ENCODE measurements at places on chromosomes 6 and 20.
A peak's percentile ranks its signal among the peaks of the same experiment; 100 is the strongest.

- no peak for DNase-seq
These were observed 24.0 kb upstream of the SERINC1 start for GRCh38 chr6:122495612-122496011.

DNA sequence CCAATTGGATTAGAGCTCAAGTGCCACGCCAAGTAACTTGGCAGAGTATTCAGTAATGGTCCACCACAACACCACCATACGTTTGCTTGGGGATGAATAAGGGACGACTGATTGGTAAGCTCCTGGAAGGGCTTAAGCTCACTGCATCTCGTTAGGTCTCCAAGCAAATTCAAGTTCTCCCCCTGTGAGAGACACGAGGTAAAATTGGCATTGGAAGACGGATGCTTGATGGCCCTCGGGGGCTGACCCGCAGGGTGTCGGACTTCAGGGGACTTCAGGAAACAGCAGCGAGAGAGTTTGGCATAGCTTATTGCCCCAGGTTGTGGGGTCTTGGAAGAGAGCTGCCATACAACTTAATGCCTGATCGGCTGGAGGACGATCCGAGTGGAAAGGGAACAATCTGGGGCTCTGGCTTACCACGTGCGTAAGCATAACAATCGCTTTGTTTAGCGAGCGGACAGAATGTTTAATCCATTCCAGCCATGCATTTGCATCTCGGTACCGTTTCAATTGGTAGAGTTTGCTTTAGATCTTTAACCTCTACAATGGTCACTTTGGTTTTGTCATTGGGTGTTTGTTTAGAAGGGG, 4.8 kb upstream of the ZNFX1 start:
- no peak for DNase-seq

GRCh38 chr6:159761129-159761872, 544 bp upstream of the ACAT2 start:
- DNase-seq = no peak

GRCh38 chr20:5073660-5074231, 46.0 kb downstream of the PCNA start:
- DNase-seq = no peak

GRCh38 chr6:15530411-15530810, 132.4 kb downstream of the DTNBP1 start:
- no peak for DNase-seq

DNA sequence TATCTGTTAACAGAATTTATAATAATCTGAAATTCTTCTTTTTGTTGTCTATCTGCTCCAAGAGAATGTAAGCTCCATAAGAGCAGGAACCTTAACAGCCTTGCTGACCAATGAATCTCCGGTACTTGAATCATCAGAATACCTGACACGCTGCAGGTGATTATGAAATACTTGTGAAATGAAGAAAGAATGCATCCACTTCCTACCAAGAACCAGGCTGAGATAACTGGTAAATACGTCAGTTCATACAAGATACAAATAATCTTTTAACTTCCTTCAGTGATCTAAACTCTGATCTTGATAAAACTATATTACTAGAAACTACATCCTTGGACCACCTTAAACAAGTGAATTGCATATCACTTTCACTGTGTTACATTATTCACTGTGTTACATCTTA, 116.2 kb downstream of the MAP3K5 start:
- no peak for DNase-seq

- no peak for DNase-seq
These were observed 208.1 kb downstream of the OGFRL1 start for GRCh38 chr6:71496722-71497033.

DNA sequence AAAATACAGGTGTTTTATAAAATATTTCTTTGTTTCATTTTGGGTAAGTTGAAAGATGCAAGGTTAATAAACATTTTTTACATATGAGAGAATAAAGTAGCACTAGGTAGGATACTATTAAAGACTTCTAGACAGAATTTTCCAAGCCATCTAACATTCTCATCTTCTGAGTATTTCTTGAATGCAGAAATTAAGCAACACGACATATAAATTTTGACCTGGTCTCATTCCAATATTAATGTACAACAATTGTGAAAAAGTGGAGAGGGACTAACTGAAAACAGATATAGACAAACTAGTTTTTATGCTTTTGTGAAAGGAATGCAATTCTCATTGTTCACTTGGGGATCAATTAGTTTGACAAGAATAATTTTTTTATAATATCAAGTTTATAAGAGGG, 11.5 kb upstream of the FOXO3 start:
- no peak for DNase-seq

GRCh38 chr6:53862662-53863462, 68.1 kb downstream of the LRRC1 start:
- peak; percentile 55 for DNase-seq

GRCh38 chr6:53424976-53425718, 76.4 kb upstream of the ELOVL5 start:
- DNase-seq = no peak

DNA sequence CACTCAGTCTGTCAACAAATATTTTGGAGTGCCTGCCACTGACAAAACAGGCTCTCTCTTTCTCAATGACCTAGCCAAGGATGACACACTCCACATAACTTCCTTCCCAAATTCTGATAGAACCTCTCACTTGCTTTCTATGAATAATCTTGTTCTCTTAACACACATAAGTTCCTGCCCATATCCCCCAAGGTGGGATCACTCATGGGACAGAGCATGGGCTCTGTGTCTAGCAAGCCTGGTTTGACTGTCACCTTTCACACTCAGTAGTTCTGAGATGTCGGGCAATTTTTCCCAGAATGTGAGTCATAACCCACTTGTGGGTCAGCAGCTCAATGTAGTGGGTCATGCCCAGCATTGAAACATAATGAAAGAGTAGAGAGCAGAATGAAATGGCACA, 78.1 kb downstream of the LRFN2 start:
- no peak for DNase-seq

DNA sequence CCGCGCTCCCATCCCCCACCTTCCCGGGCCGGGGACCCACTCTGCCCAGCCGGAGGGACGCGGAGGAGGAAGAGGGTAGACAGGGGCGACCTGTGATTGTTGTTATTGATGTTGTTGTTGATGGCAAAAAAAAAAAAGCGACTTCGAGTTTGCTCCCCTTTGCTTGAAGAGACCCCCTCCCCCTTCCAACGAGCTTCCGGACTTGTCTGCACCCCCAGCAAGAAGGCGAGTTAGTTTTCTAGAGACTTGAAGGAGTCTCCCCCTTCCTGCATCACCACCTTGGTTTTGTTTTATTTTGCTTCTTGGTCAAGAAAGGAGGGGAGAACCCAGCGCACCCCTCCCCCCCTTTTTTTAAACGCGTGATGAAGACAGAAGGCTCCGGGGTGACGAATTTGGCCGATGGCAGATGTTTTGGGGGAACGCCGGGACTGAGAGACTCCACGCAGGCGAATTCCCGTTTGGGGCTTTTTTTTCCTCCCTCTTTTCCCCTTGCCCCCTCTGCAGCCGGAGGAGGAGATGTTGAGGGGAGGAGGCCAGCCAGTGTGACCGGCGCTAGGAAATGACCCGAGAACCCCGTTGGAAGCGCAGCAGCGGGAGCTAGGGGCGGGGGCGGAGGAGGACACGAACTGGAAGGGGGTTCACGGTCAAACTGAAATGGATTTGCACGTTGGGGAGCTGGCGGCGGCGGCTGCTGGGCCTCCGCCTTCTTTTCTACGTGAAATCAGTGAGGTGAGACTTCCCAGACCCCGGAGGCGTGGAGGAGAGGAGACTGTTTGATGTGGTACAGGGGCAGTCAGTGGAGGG, 2.8 kb downstream of the SOX4 start:
- no peak for DNase-seq

DNA sequence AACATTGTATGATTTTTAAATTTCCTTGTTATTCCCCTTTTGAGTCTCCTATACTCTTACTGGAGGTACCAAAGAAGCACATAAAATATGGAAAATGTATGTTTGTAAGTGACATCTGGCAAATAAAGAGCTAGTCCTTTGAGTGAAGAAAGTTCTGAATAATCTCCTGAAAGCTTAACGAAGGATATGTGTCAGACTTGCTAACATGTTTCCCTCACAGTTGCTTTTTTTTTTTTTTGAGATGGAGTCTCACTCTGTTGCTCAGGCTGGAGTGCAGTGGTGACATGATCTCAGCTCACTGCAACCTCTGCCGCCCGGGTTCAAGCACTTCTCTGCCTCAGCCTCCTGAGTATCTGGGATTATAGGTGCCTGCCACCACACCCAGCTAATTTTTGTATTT, 63.6 kb downstream of the STK4 start:
- DNase-seq = no peak

GRCh38 chr6:35496036-35496840, 641 bp downstream of the TEAD3 start:
- DNase-seq = no peak

DNA sequence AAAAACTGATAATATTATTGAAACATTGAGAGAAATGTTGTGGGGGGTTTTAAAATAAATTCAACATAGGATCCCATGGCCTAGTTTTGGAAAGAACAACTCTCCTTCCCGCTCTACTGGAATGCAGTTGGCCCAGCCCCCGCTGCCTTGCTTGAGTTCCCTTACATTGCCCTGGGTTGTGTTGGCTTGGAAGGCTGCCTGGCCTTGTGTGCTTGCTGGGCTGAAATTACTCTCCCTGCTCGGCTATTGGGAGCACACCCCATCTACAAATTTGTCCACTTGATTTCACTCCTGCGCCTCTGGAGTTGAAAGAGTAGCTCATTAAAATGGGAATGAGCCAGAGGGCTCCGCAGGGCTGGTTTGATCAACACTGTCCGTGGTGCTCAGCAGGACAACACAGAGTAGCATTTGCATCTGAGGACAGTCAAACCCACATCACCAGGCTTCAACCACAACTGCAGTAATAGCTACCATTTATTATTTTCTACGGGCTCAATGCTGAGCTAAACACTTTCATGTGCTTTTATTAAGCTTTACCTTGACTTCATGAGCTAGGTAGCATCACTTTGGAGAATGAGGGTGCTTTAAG, 35.2 kb downstream of the DOK5 start:
- DNase-seq = no peak

GRCh38 chr6:91415031-91415605, 828.2 kb upstream of the MAP3K7 start:
- DNase-seq = no peak

DNA sequence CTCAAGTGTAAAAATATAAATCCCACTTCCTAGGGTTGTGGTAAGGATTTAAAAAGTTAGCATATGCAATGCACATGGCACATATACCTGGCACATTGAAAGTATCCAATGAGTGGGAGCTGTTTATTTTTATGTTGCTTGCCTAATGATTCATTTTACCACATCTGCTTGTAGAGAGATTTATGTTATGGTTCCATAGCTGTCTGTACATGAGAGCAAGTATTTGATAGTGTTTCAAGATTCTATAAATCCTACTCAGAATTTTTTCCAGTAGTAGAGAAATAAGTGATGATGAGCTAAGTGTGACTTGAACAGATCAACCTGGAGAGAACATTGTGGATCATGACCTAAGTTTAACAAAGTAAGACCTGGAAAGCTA, 125.3 kb upstream of the SPTLC3 start:
- no peak for DNase-seq

DNA sequence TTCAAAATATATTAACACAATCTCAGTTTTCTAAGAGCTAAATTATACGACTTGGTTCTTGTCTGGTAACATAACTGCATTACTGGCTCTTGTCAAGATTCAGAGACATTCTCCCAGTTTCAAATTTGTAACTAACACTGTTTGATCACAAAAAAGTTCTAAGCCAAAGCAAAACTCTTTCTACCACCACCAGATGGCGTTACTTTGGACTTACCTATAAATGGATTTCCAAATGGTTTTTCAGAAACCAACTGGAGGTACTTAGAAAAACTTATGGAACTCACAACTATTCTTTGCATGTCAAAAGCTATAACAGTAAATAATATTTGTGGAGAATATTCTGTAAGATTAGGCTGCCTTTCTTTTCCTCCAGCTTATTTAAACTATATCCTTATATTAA, 34.2 kb upstream of the GFRAL start:
- DNase-seq = no peak

DNA sequence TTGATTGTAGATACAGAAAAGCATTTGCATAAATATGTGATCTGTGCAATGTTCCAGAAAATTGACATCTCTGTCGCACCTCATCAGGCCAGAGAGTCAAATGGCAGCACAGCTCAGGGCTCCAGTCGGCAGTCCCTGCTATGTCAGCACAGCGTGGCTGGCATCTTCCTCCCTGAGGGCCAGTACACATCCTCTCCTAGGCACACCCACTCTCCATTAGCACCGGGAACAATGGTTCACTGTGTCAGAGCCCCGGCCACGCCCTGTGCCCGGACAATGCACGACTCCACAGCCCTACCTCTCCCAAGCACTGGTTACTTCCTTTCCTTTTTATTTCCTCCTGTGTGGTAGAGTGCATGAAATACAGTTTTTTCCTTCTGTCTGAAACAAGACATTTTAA, 114.9 kb downstream of the FOXC1 start:
- no peak for DNase-seq

DNA sequence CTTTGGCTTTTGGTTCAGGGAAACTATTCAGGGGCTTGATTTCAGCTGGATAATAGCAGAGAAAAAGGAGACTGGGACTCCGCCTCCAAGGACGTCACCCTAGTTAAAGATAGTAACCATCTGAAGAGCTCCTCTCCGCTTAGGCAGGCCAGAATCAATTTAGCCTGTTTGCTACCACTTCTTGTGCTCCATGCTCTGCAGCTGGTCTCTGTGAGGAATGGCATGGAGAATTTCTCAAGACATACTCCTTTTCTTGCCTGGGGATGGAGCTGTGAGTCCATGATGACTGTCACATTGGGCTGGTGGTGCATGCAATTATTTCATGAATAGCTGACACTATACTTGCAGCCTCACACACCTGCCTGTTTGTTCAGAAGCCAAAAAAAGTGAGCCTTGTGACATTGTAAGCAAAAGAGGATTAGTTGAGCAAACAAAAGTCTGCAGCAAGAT, 61.4 kb downstream of the TXLNB start:
- DNase-seq = no peak

DNA sequence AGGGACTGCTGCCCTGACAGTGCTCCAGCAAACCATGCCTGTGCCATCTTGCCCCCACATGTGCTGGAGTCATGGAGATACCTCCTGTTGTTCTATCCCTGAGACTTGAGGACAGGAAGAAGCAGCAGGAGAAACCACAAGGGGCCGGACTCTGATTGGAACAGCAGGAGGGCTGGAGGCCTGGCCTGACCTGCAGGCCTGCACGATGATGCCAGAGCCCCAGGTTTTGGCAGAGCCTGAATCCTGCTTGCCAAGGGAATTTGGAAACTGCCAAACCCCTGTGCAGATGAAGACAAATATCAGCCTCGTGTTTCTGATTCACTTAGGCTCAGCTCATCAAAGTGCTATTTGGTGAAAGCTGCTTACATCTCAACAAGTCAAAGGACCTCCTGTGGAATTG, 177.6 kb downstream of the MAFB start:
- peak; percentile 70 for DNase-seq

DNA sequence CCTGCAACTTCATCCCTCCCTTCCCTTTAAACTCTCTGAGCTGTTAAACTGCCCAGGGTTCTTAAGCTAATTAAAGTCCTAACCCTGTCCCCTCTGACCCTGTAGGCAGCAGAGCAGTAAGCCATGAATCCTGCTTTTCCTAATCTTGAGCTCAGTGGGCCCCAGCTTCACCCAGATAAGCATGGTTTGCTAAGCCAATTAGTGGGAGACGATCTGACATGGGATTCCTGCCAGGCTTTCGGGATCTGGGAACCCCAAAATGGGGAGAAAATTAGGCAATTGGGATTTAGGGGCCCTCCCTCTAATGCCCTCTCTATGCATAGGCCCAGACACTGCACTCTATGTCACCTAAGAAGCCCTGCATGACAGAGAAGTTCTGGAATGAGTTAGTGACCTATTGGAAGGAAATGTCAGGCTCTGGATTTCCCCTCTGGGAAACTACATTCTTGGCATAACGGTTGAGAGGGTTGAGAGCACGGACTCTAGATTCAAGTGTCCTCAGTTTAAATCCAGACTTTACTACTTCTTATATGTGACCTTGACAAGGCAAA, 4.6 kb downstream of the XKR7 start:
- peak; percentile 18 for DNase-seq

All from GM04503 (cell line).